ENCODE measurements at places on chromosomes 2 and 18. TPM values are rescaled to one million over a fixed set of nuclear protein-coding genes. Genes with fewer than 3 reads are reported as not detected.

- no peak for DNase-seq
Observed at GRCh38 chr2:45690231-45690630, 38.8 kb downstream of the PRKCE start.

DNA sequence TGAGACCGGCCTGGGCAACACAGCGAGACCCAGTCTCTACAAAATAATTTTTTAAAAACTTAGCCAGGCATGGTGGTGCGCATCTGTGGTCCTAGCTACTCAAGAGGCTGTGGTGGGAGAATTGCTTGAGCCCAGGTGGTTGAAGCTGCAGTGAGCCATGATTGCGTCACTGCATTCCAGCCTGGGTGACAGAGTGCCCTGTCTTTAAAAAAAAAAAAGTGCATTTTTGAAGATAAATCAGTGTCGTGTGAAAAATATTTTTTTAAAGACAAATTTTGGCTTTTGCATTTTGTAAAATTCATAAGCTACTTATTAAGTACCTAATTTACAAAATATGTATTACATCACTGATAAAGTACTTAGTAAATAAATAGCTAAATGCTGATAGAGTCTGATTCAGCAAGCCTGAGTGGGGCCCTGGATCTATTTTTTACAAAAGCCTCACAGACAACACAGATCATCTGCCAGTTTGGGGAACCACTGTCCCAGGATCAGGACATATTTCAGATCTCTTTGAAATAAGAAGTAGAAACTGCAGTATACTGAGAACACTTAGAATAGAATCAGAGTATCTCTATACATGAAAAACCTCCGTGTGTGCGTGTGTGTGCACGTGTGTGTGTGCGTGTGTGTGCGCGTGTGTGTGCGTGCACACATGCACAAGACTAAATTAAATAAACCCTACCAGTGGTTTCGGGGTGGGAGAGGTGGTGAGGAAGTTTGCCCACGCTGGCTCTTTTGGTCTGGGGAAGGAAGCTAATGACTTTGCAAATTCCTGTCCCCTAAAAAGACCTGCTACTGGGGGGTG is 61.6 kb downstream of the AAK1 start:
- no peak for DNase-seq

DNA sequence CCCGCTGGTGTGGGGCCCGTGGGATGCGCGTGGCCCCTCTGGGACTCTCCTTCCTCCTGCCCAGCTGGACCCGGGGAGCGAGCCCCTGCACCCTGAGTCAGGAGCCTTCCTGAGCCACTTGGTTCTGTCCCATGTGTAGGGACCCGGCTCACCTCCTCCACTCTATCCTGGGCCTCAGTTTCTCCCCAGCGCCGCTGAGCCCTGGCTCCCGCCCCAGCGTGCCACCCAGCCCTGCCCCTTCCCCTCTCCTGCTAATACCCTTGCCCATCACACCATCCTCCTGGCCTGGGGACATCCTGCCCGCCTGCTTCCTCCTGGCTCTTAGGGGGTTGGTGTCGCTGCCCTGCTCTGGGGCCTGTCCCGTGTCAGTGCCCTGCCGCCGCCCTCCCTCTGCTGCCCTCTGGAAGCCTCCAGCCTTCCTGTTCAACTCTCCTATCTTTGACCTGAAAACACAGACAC is 24.8 kb downstream of the GPC1 start:
- no peak for DNase-seq

DNA sequence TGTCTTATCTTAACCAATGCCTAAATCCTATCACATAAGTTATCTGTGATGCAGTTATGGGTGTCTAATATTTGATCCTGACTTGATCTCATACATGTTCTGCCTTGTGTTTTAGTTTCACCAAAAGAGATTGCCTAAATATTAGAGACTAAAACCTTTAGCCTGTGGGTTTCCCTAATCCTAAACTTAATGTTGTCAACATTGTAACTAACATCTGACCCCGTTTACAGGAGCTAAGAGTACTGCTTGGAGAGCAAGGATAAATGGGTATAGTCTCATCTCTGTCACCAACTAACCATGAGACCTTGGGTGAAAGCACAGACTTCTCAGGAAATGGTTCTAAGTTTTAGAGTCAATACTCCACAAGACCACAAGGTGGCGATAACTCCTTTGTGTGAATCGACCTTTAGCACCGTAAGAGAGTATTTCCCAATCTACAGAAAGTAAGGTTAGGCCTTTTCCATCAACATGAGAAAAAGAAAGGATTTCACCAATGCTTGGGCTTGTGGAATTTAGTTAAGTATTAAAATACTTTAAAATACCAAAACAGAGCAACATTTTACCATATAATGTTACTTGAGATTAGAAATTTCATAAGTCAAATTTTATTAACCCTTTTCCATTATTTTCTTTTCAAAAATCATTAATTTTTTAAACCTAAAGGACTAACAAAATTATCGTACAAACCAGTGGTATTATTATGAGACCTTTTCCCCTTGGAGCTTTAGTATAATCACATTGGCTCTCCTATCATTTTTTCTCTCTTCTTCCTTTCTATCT is 60.5 kb downstream of the G6PC2 start:
- DNase-seq: peak; percentile 56

The GLB1L gene
- 4.4 TPM for polyA plus RNA-seq

The LIMS3 gene
- polyA plus RNA-seq: 1.8 TPM

The CCT4 gene
- 112 TPM for polyA plus RNA-seq

Measured in hindlimb muscle (tissue), 1 donor.